ENCODE measurements at places on chromosomes 3 and 15. TPM values are rescaled to one million over a fixed set of nuclear protein-coding genes. Genes with fewer than 3 reads are reported as not detected.

- no peak for DNase-seq
Measured at GRCh38 chr15:68023307-68024101, 30.6 kb upstream of the PIAS1 start.

DNA sequence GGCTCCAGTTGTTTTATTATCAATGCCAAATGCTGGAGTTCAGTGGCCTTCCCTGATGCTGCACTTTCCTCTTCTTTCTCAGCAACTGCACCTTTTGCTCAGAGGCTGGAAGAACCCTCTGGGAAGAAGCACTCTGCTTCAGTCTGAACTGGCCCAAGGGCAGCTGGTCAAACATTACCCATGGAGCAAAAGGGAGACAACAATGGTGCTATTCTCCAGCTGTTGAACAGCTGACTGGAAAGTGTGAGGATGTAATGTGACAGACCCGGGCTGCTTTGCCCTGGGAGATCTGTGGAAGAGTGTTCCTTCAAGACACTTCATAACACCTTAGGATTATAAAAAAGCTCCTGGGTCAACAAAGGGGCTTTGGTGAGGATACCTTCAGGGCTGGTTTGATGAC lies 84.9 kb downstream of the EPHB1 start:
- no peak for DNase-seq

DNA sequence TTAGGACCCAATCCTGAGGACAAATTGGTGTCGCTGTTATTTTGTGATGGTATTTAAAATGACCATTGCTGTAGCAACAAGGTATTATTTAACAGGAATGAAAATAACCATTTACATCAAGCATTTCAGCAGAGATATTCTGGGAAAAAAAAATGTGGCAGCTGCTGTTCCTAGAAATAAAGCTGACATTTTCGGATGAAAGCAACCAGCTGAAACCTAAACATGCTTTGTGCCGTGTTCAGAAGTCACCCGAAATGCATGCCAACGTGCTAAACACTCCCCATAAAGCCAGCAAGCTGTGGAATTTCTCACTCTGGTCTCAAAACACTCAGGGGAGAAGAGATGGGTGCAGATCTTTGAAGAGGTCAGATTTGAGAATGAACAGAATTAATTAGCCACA lies 31.5 kb upstream of the TAFA4 start:
- DNase-seq, result no peak

GRCh38 chr3:64903006-64903405 lies 215.2 kb upstream of the ADAMTS9 start:
- peak; percentile 59 for DNase-seq

GRCh38 chr15:71189718-71190117 lies 74.4 kb downstream of the THSD4 start:
- peak; percentile 25 for DNase-seq

DNA sequence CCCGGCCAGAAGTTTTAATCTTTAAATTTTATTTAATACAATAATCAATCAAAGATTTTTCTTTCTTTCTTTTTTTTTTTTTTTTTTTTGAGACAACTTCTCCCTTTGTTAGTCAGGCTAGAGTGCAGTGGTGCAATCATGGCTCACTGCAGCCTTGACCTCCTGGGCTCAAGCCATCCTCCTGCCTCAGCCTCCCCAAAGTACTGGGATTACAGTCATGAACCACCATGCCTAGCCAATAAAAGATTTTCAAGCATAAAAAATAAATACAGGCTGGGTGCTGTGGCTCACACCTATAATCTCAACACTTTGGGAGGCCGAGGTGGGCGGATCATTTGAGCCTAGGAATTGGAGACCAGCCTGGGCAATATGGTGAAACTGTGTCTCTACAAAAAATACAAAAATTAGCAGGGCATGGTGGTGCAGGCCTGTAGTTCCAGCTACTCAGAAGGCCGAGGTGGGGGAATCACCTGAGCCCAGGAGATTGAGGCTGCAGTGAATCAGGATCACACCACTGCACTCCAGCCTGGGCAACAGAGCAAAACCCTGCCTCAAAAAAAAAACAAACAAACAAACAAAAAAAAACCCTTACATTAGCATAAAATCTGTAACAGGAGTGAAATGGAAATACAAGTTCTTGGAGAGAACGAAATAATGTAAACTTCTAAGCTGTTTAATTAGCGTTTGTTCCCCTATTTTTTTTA lies 29.1 kb upstream of the SRP14 start:
- DNase-seq, result no peak

MITF gene
- total RNA-seq, result 13.3 TPM

DNA sequence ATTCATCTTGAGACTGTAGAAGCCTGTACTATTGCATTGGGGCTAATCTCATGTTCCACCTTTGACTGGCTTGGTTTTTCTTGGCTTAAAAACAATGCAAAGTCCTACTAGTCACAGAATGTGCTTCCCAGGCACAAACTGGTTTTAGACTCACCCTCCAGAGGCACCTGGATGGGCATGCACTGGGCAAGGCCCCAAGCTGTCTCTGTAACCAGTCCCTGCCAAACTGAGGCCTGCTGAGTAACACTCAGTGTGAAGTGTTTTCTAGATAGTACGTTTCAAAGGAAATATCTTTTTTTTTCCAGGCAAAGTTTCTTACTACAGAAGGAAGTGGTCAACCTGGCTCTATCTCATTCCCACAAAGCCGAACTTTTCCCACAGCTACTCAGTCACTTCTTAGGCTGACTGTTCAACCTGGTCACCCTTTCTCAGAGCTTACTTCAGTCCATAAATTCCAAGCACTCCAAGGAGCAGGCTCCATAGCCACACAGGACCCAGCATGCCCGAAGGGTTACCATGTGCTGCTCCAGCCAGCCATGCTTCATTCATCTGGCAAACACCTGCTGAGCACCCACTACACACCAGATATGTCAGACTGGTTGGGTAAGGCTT lies 57.4 kb downstream of the NPTN start:
- DNase-seq, result peak; percentile 58

GRCh38 chr3:60912876-60913275 lies 338.4 kb downstream of the FHIT start:
- DNase-seq, result no peak

DNA sequence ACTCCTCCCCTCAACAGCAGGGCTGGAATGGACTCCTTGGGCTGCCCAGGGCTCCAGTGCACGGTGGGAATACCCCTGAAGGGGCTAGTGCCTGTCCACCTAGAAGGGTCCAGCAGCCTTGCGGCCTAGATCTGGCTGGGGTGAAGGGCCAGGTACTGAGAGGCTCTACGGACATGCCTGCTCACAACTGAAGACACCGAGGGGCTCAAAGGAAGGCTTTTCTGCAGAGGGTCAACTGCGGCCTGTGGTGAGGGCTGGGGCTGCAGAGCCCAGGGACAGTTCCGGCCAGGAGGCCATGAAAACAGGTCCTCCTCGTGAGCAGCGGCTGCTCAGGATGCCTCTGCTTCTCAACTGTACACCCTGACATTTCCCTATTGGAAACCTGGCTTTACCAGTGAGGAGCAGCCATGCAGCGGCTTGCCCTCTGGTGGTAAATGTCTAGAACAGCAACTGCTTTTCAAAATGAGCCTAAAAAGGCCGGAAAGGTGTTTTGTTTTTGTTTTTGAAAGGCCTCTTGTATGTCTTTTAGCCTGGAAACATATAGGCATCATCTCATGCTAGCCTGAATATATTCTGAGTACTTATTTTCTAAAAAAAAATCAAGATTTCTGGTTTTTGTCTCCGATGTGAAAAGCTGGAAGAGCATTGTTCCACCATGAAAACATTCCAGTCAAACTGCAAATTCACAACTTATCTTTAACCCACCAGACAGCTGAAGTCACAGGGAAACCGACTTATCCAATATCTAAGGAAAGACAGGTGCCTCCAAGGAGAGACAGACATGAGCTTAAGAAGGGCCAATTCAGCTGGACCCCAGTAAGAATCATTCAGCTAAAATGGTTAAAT lies 163.4 kb downstream of the KLF13 start:
- peak; percentile 62 for DNase-seq

DNA sequence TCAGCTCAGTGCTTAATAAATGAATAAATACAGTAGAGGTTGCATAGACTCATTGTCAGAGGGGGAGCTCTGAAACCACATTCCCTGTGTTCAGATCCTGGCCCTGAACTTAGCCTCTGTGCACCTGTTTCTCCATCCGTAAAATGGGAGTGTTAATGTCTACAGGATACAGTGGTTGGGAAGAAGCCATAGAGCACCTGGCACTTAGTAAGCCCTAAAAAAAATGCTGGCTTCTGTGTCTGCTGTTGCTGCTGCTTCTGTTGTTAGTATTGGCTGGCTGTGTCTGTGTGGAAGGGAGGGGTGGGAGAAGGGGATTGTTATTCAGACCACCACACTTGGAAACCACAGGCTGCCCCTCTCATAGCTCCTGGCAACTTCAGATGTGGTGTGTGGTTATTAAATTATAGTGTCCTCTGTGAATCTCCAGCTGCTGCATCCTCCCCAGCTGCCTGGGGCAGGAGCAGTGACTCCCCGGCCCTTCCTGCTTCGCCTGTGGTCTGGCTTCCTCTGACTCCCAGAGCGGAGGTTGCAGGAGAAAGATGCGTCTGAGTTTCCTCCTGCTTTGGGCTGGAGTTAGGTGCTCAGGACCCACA lies 31.0 kb downstream of the FGD5 start:
- DNase-seq, result no peak

PAQR5 gene
- total RNA-seq, result 2.7 TPM

GRCh38 chr3:120894316-120895057 lies 13.5 kb upstream of the STXBP5L start:
- no peak for DNase-seq

DNA sequence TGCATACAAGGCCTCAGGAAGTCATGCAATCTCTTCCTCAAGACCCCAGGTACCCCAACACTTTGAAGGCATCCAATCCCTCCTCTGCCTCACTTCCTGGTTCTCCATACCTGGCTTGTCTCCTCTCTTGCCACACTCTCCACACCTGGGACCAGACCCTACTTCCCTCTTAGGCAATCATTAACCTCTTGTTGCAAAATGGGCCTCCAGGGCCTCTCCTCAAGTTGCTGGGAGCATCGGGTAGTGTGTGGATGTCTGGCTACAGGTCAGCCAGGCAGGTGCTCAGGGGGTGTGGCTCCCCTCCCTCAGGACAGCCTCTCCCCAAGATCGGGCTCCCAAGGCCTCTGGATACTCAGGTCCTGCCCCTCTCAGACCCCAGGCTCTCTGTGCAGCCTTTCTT lies 8.6 kb downstream of the PLA2G4E start:
- no peak for DNase-seq

- peak; percentile 38 for DNase-seq
Measured at GRCh38 chr3:49377483-49377882, 19.3 kb upstream of the GPX1 start.

DNA sequence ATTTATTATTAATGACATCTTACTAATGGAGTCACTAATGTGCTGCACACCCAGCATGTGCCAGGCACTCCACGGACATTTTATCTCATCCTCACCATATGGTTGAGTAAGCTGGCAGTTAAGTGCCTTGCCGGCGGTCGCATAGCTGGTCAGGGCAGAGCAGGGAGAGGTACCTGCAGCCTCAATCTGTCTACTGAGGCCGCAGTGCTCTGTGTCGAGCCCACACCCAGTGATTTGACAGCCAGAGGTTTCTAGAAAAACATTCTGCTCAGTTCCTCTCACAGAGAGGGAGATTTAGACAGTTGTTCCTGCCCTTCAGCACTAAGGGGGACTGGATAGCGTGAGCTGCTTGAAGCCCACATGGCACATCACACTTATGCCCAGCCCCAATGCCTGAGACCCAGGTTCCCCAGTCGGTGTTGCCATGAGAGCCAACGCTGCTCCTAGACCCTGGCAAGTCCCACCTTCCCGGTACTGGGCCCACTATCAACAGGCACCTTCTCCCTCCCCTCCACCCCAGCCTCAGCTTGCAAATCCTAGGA lies 2.6 kb downstream of the LIPC start:
- DNase-seq, result no peak

GRCh38 chr15:29952225-29952624 lies 130.0 kb upstream of the TJP1 start:
- DNase-seq, result no peak

DNA sequence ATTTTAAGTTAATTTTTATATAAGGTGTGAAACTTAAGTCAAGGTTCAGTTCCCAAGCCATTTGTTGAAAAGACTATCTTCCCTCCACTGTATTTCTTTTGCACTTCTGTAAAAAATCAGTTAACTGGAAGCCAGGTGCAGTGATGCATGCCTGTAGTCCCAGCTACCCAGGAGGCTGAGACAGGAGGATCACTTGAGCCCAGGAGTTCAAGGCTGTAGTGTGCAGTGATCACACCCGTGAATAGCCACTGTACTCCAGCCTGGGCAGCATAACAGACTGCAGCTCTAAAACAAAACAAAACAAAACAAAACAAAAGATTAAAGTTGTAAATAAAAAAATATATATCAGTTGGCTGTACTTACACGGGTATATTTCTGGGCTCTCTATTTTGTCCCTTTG lies 33.1 kb upstream of the SEC22A start:
- no peak for DNase-seq

GRCh38 chr3:115804200-115804599 lies 180.9 kb downstream of the GAP43 start:
- no peak for DNase-seq

Data from IMR-90 (cell line).